Fibroblast of skin of left biceps (primary cell): ENCODE measurements at places on chromosomes 5 and 9.

DNA sequence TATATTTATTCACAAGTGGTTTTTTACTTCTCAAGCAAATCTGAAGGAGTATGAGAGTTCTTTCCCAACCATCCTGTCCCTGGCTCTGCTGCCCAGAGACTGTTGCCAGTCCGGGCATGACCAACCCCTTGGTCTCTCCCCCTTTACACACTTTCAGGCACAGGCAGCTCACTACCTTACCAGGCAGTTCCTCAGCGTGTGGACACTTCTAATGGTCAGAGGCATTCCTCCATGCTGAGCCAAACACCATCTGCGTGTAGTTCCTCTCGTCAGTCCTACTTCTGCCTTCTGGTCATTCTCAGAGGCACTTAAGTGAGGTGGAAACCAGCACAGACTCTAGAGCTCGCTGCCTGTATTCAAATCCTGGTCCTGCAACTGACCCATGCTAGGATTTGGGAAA, 56.1 kb downstream of the TSTD2 start:
- DNase-seq = no peak

DNA sequence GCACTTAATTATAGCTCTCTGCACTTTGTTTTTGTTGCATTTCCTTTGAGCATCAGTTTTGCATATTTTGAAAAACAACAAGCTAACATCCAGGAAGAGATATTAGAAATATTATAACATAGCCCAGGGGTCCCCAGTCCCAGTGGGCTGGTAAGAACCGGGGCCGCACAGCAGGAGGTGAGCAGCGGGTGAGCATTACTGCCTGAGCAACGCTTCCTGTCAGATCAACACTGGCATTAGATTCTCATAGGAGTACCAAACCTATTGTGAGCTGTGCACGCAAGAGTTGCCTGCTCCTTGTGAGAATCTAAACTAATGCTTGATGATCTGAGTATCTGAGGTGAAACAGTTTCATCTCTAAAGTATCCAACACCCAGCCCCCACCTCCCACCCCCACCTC, 675.9 kb upstream of the ZNF608 start:
- DNase-seq = no peak

DNA sequence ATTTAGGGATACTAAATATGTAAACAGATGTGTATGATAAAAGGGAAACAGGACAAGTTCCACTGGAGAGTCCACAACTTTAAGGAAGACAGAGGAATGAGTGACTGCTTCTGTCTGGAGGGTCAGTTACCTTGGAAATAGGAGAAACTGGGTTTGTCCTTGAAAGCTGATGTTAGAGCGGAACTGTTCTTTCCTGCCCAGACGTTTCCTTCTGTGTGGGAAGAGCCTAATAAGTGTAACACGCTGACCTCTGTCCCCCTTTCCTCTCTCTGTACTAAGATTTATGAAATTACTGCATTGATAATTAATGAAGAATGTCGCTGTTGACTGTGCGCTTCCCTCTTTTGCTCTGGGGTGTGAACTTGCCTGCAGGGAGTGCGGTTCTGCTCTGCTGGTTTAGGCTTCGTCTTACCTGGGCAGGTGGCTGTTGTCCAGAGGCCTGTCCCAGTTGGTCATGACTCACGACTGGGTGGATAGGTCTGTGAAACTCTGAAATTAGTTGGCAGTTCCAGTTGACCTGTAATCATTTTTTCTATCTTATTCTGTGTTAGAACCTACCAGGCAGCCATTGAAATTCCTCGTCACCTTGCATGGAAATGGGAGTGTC, 126.8 kb downstream of the MTRR start:
- no peak for DNase-seq

DNA sequence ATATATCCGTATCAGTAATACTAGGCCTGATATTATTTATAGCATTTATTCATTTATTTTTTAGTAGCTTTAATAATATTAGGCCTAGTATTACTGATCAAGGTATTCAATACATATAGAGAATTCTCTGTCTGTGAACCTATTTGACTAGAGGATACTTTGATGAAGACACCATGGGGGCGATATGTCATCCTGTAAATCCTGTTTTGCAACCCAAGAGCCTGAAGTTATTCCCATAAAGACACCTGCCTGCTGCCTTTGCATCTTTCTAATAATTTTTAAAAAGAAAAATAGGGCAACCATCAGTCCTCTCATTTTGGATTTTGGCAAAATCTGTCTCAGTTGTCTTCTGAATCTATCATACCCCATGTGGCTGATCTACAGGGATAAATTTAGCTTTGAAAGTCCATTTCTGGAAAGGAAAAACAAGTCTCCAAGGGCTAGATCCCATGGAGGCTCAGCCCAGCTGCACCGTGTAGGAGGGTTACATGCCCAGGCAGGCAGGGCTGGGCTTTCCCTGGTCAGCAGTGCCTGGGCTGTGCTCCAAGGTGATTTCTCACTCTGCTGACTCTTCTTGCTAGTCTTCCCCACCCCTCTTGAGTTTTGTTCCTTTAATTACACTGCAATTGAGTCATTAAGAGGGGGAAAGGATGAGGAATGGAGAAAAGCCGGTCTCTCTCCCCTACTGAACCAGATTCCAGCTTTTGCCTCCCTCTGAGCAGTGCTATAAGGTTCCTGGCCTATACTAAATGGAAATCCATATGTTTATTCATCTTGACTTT, 169.0 kb downstream of the TRIM32 start:
- DNase-seq = no peak

DNA sequence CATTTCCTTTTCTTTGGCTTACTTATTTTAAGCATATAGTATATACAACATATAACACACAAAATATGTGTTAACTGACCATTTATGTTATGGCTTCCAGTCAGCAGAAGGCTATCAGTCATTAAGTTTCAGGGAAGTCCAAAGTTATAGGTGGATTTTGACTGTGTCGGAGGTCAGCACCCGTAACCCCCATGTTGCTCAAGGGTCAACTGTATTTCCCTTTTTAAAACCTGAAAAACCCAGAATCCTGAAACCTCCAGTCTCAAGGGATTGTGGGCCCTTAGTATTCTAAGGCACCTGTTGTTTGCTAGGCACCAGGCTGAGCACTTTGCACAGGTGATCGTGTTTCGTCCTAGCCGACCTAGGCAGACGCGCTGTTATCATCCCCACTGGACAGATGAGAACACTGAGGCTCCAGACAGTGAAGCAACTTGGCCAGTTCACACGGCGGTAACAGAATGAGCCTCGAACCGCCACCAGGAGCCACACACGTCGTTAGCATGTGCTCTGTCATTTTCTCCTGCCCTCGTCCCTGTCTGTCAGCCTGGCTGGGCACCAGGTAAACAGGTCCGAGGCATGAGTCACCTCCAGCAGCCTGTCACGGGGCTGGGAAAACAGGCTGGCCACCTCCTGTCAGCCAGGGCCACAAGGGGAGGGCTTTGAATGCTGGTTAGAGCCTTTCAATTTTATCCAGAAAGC, 39.9 kb downstream of the DUSP1 start:
- no peak for DNase-seq

- no peak for DNase-seq
Observed at GRCh38 chr9:37619806-37620205, 27.4 kb upstream of the TOMM5 start.

- DNase-seq = no peak
Observed at GRCh38 chr5:1031306-1031959, 22.8 kb downstream of the NKD2 start.

DNA sequence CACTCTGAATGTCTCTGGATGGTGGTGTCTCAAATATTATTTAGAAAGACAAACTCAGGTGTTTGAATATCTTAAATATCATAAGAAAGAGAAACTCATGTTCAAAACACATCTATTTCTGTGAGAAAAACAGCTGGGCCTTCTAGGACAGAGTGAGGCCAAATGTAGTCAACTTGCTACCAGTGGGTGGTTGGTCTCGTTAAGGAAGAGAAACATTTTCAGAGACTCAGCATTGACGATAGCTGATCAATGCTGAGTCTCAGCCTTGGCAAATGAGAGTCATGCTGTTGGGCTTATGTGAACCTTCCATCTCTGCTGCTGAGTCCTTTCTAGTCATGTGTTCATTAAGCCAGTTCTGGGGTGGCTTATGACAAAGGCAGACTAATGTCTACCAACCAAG, 418.0 kb downstream of the CETN3 start:
- DNase-seq = no peak

GRCh38 chr5:6491196-6491918, 42.7 kb downstream of the UBE2QL1 start:
- DNase-seq = no peak

GRCh38 chr5:114419959-114420358, 58.1 kb downstream of the KCNN2 start:
- DNase-seq = peak; percentile 3

- DNase-seq = no peak
Observed at GRCh38 chr9:112725961-112726360, 8.0 kb upstream of the INIP start.

DNA sequence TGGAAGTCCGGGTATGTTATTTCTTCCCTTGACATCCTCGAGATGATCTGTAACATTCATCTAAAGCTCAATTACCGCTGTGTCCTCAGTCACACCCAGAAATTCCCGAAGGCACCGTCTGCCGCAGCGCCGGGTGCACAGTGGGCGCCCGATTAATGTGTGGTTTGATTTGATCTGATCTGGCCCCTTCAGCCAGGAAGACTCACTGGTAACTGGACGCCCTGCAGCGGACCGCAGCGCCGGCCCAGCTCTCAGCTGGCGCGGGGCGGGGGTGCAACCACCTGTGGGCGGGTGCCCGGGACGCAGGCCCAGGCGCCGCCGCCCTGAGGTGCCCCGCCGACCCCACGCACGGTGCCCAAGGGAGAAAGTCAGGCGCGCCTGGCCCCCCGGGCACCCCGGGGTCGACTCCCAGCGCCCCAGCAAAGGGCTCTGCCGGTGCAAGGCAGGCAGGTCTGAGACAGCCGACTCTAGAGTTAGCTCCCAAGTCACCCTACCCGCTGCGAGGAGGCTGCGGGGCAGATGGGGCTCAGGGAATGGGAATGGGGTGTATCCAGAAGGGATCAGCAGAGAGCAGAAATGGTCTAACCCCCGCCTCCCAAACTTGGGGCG, 1.7 kb downstream of the EPB41L4B start:
- DNase-seq = no peak

- no peak for DNase-seq
Observed at GRCh38 chr9:133737774-133738639, at the start of gene SARDH. Gene SARDH, minus strand, starts transcription at chr9:133738352. Its CDS starts 4,179 bp downstream, at chr9:133734173.

- no peak for DNase-seq
Observed at GRCh38 chr9:6893350-6894131, 135.8 kb downstream of the KDM4C start.

DNA sequence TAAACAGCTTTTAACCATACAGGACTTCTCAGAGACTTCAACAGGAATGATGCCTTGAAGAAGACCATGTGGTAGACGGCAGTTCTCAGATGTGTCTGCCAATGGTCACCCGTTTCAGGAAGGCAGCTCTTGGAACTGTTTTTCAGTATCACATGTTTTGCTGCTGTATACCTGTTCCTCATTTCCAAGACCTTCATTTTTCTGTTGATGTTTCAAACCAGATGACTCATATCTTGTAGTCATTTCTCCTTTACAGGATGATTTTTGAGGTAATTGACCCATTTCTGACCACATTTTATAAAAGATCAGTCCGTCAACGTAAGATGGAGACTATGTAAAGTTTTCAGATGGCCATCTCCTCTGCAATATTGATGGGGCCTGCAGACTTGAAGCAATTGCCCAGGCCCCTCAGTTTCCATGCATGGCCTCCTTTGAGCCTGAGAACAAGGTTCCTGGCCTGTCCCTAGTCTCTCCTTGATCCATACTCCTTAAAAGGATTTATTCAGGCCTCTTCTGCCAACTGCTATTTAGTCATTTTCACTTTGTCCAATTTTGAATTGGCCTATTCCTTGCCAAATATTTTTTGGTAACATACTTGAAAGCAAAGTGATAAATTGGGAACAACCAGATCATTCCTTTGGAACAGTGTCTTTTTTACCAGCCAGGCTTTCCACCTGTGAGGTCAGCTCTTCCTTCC, 128.6 kb downstream of the PDZD2 start:
- DNase-seq = no peak

GRCh38 chr5:177457852-177458681, 11.5 kb downstream of the PRR7 start:
- no peak for DNase-seq

DNA sequence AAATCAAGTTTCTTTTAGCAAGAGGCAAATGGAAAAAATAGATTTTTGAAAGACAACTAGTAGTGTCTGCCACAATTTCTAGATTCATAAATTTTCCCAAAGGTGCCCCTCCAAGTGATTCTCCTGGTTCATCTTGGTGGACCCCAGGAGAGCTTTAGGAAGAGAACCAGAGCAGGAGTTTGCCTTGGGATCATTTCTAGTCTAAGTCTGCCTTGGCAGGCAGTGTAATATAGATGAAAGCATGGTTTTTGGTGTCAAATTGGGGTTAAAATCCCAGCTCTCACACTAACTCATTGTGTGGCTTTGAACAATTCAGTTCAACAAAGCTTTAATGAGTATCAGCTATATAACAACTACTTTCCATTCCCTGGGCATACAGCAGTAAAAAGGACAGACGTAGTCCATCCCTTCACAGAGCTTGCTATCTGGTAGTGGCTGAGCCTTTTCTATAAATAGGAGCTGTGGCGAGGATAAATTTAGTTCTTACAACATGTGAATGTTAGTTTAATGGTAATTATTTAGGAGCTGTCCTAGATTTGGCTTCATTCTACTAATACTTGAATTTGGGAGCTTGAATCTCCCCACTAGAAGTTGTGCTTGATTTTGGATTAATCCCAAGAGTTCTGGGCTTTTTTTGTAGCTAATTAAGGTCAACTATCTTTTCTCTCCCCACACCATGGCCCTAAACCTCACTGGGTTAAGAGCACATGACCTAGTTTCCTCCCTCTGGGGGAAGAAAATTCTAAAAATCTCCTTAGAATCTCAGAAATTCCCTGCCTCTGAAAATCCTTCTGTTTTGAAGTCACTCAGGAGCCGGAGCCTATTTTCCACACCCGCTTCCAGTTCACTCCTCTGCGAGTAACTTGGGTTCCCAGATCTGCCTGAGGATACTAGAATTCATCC, 197.8 kb downstream of the PCSK1 start:
- DNase-seq = no peak

- no peak for DNase-seq
Observed at GRCh38 chr5:2299388-2300220, 416.9 kb upstream of the IRX4 start.

DNA sequence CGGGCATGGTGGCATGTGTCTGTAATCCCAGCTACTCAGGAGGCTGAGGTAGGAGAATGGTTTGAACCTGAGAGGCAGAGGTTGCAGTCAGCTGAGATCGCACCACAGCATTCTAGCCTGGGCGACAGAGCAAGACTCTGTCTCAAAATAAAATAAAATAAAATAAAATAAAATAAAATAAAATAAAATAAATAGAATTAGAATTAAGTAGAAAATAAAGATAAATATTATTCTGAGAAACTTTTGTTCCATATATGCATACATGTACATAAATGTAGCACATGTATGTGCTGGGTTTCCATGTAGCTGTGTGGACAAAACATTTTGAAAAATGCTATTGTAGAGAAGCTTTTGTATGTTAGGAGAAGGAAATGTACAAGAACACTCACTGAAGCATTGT, 129.4 kb upstream of the VLDLR start:
- DNase-seq = no peak
